ENCODE measurements at places on chromosomes 5 and 9.

GRCh38 chr9:101419863-101420262, 15.7 kb downstream of the ALDOB start:
- DNase-seq = no peak

GRCh38 chr9:70566751-70567150, 152.3 kb upstream of the KLF9 start:
- DNase-seq = no peak

- no peak for DNase-seq
These were observed 87.1 kb upstream of the FCN2 start for GRCh38 chr9:134793288-134794188.

DNA sequence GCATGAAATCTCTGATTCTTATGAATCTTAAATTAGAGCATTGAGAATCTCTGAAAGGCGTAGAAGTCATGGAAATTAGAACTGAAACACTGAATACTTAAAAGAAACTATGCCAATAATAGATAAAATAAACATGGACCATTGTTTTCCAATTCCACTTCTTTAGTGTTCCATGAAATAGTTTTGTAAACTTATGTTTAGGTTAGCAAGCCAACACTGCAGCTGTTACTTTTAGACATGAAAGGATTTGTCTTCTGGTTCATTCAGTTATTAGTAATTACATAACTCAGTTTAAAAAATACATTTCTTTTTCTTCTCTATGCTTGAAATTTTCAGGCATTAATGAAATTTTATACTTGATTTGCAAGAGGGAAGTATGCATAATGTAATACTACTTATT, 733.4 kb upstream of the NUDT12 start:
- DNase-seq = no peak

- no peak for DNase-seq
These were observed 9.1 kb downstream of the PTCH1 start for GRCh38 chr9:95507464-95508241.

DNA sequence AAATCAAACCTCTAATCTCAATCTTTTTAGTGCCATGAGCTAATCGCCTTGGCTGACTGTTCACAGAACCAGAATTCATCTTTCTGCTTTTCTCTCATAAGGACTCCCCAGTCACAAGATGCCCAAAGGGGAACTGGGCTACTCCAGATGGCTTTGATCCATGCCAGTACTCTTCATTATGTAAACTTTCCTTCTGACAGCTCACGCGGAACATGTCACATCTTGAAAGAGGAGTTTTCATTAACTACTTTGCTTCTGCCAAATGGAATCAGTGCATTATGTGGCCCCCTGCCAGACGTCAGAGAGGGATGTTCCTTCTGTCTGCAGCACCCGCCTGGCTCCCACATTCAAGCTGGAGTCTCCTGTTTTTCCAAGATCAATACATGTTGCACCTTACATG, 142.1 kb upstream of the NMUR2 start:
- no peak for DNase-seq

GRCh38 chr9:86096386-86096785, 3.0 kb downstream of the GOLM1 start:
- DNase-seq = no peak
